ENCODE measurements at places on chromosomes 5 and 9.

GRCh38 chr9:93541581-93542349 lies 34.6 kb upstream of the PHF2 start:
- DNase-seq, result no peak

DNA sequence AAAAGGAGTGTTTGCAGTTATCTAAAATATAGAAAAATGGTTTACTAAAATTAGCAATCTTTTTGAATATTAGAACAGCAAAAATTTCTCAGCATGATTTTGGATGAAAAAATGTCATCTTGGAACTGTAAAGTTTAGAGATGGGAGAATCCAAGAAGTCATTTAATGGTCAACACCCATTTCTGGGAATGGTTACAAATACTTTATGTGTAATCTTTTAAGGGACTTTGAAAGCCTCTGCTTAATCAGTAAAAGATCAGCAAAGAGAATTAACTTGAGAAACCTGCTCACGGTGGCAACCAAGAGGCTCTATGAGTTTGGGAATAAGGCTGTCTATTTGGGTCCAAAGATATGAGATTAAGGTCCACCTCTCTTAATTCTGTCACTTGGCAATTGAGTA lies 13.0 kb downstream of the C1QTNF3 start:
- no peak for DNase-seq

DNA sequence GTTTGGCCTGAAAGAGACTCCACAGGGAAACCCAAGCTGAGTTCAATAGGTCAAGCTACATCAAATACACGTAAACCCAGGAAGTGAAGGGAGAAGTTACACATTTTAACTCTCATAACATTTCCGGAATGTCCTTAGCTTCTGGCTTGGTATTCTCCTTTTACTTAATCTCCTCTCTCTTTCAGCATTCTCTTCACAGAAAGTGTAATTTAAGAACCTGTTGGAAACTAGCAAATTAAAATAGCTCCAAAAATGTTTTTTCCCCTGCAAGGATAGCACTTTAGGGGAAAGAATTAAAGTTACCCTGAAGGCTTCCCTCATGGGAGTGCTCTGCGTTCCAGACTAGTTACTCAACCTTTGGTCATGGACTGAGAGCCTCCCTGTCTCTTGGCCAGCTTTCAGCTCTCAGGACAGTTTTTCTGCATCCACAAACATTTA lies 292.7 kb upstream of the TARS1 start:
- no peak for DNase-seq

GRCh38 chr5:8644377-8644776 lies 775.4 kb downstream of the MTRR start:
- no peak for DNase-seq

GRCh38 chr9:78040726-78041125 lies 9.1 kb upstream of the GNAQ start:
- DNase-seq, result no peak

DNA sequence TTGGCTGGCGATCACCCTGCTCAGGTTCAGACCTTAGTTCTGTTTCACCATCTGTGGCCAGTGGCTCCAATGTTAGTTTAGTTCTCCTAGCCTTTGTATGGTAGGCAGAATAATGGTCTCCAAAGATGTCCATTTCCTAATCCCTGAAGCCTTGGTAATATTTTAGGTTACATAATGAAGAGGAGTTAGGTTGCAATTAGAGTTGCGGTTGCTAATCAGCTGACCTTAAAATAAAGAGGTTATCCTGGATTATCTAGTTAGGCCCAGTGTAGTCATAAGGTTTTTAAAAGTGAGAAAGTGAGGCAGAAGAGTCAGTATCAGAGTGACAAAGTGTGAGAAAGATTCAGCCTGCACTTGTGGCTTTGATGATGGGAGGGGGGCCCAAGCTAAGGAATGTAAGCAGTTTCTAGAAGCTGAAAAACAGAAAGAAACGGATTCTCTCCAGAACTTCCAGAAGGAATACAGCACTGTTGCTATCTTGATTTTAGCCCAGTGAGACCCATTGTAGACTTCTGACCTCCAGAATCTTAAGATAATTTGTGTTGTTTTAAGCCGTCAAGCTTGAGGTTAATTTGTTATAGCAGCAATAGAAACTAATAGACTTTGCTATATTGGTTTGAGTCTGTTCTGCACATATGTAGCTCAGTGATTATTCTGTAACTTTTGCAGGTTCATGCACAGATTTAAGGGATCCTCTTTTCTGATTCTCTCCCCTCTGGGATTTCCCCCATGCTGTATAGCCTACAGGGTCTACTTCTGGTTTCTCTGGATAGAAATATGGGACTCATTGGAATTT lies 21.6 kb downstream of the LNPEP start:
- peak; percentile 19 for DNase-seq

DNA sequence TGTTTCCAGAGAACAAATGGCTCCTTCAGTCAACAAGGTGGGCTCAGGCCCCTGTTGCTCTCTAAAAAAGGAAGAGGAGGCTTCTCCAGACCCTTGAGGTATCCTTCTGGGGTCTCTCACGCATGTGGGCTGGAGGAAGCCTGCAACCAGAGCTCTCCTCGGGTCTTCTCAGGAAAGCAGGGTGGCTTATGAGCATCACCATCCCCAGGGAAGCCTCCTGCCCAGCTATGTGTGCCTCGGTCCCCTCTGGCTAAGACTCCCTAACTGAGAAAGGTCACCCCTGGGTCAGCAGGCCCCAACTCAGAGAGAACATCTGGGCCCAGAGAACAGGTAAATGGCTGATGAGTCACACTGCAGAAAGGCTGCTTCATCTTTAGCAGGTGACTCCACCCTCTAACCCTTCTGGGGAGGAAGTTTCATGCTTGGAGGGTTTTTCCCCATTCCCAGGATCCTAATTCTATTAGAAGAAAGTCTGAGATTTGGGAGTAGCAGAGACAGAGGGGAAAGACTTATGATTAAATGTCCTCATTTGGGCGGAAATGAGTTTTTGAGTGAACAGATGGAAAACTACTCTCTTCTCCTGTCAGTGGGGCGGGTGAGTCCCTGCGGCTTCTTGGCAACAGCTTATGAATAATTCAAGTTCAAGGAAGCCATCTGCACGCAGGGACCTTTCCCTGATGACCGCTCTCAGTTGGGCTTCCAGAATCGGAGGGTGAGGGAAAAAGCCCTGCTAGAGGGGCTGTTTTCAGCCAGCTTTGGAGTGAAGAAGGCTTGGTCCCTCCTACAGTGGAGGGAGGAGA lies 41.9 kb downstream of the TGFBI start:
- DNase-seq, result no peak

DNA sequence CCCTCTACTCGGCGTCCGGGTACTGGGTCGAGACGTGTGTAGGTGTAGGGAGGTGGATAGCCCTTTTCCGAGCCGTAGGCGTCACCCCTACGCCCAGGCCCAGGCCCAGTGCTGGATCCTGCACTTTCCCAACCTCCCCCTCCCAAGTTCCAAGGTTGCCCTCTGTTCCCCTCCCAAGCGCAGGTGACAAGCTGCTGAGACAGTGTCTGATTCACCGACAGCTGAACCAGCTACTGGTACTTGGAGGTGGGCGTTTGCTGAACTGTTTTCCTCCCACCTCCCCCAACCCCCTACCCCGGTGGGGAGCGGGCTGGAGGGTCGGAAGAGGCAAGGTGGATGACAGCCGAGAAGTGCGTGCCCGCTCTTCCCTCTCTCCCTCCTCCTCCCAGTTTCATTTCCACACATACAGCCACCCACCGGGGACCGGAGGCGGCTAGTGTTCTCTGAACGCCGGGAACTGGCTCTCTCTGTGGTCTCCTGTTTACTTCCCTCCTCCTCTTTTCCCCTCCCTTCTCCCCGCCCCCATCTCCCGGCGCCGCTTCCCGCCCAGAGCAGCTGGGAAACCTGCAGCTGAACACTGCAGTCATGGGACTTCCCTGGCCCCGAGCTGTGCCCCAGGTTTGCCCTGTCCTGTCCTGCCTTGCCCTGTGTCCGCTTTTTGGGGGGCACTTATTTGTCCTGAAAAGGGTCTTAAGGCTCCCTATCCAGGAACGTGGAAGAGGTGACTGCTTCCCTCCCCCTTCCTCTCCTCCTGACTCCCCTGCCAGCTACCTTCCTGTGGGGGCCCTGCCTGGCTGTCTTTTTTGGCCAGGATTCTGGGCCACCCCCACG lies 6.2 kb upstream of the KLF9 start:
- DNase-seq, result peak; percentile 63

DNA sequence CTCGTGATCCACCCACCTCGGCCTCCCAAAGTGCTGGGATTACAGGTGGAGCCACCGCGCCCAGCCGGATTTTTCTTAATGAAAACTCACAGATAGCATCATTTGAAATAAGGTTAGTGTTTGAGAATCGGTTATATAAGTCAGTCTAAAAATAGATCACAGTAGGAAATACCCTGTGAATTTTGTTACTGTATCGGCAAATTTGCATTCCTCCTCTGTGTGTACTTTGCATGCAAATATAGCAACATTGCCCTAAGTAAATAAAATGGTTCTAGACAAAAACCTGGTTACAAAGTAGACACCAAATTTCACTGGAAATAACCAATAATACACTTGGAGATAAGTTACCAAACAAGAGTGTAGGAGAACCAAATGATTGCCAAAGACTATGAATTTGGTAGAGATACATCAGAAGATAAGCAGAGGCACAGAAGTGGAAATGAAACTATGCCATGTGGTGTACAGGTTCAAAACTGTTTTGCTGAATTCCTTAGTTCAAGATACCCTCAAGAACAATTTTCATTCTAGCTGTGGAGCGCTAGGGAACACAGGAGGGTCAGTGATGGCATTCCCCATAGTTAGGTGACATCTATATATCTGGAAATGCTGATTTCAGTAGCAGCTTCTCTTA lies 58.1 kb downstream of the ICE1 start:
- no peak for DNase-seq

- DNase-seq, result no peak
Measured at GRCh38 chr5:167880420-167880819, 411.0 kb upstream of the WWC1 start.

GRCh38 chr5:137561608-137562007 lies 62.5 kb upstream of the SPOCK1 start:
- DNase-seq, result no peak

GRCh38 chr5:161165998-161166660 lies 314.1 kb upstream of the ATP10B start:
- DNase-seq, result no peak

GRCh38 chr9:16475257-16475656 lies 395.2 kb downstream of the BNC2 start:
- no peak for DNase-seq

DNA sequence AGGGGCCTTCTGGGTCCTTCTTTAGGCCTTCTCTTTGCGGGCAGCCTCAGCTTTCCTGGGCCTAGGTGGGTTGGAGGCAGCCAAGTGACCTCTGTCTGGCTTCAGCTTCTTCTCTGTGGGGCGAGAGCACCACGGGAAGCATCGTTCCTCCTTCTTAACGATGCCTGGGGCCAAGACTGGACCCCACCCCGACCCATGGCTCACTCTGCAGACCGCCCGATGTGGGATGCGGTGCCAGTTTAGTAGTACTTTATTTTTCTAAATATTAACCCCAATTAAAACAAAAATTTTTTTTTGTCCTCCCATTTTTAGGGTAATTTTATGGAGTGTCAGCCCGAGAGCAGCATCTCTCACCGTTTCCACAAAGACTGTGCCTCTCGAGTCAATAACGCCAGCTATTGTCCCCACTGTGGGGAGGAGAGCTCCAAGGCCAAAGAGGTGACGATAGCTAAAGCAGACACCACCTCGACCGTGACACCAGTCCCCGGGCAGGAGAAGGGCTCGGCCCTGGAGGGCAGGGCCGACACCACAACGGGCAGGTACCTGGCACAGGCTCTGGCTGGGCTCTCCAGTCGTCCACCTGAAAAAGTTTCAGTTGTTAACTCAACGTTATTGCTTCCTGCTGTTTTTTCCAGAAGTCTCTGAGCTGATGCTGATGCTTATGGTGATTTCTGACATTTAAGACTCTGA lies 101.1 kb upstream of the CACNA1B start:
- DNase-seq, result no peak

DNA sequence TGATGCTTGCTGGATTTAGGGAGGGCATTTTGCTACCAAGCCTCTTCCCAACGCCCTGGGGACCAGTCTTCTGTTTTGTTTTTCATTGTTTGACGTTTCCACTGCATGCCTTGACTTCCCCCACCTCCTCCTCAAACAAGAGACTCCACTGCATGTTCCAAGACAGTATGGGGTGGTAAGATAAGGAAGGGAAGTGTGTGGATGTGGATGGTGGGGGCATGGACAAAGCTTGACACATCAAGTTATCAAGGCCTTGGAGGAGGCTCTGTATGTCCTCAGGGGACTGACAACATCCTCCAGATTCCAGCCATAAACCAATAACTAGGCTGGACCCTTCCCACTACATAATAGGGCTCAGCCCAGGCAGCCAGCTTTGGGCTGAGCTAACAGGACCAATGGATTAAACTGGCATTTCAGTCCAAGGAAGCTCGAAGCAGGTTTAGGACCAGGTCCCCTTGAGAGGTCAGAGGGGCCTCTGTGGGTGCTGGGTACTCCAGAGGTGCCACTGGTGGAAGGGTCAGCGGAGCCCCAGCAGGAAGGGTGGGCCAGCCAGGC lies 23.0 kb downstream of the PCDHGC5 start:
- DNase-seq, result no peak

- DNase-seq, result no peak
Measured at GRCh38 chr9:134061019-134061687, 6.7 kb downstream of the BRD3 start.

- no peak for DNase-seq
Measured at GRCh38 chr5:165139262-165139661, 1633.8 kb downstream of the MAT2B start.

DNA sequence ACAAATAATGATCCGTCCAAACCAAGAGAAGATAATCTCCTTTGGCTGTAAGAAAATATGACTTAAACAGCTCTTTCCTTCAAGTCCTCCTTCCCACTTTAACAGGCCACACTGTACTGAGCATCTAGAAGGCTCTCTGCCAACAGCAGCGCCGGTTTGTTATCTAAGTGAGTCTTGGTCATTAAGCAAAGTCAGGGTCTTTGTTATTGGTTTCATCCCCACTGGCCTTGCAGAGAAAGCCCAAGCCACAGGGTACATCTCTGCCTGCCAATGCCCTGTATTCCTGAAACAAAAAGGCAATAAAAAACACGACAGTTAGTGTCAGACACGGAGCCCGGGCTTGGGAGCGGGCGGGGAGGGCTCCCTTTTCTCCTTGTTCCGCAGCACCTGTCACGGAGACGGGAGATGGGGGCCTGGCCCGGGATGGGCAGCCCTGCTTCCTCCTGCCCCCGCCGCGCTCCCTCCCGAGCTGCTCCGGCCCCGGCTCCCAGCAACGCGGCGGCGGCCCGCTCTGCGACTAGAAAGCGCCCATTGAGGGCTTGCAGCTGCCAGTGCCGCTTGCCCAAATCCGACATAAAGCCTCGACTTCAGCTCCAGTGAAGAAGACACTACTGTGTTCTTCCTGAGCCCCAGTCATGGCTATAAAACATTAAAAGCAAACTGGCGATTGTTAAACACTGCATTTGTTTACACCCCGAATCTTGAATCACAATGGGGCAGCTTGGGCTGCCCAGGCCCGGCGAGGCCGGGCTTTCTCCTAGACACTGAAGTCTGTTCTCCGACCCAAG lies 28.1 kb upstream of the PIK3R1 start:
- DNase-seq, result no peak

- DNase-seq, result no peak
Measured at GRCh38 chr9:36721846-36722588, 149.3 kb downstream of the MELK start.

- DNase-seq, result no peak
Measured at GRCh38 chr5:167633931-167634341, 657.5 kb upstream of the WWC1 start.

GRCh38 chr5:66812291-66812690 lies 216.1 kb downstream of the MAST4 start:
- DNase-seq, result no peak

GRCh38 chr5:43121913-43122484 lies 1.3 kb downstream of the ZNF131 start:
- no peak for DNase-seq

GRCh38 chr5:151954255-151954654 lies 29.6 kb upstream of the GLRA1 start:
- DNase-seq, result no peak

- no peak for DNase-seq
Measured at GRCh38 chr5:149238540-149238939, 33.1 kb upstream of the AFAP1L1 start.

Data from stimulated activated CD4-positive, alpha-beta T cell treated with anti-CD3 and anti-CD28 coated beads, TNF-alpha, amount 100 ng/mL, for 24 hours (primary cell).